GM23338 (cell line): ENCODE measurements at places on chromosomes 16 and 17. TPM values are rescaled to one million over a fixed set of nuclear protein-coding genes. Genes with fewer than 3 reads are reported as not detected.

DNA sequence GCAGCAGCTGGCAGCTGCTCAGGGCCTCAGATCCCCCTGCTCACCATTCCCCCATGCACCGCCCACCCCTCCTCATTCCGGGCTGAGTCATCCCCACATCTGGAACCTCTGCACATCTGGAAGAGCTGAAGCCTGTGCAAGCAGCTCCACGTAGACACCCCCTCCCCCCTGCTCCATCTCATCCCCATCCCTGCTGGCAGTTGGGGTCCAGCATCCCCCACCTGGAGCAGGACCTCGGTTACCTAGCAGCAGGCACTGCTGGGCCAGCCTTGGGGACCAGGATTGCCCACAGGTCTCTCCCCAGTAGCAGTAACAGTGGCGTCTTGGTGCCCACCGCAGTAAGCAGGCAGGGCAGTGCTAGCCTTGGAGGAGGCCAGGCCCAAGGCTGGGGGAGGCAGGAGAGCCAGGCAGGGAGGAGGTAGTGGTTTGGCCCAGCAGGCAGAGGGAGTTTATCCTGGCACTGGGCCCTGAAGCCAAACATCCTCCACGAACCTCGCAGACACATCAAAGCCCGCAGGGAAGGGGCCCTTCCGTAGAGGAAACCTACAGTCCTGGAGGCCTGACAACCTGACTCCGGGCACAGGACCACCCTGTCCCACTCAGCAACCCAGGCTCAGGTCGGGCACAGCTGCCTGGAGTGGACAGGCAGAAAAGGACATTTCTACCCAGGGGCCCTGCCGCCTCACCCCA, 7.7 kb upstream of the TMEM92 start:
- no peak for DNase-seq
- peaks cover 24% of the 10 kb centered on the region; the same call in 1 of the 2 replicates for H3K4me1 ChIP-seq
- no peaks in the 10 kb centered on the region for H3K36me3 ChIP-seq
- peaks cover 2% of the 10 kb centered on the region; the same call in 1 of the 2 replicates for H3K27me3 ChIP-seq
- no peak overlapping the region for H3K27ac ChIP-seq
- H3K4me3 ChIP-seq: no peak overlapping the region

- 0 out of 2 replicates have a peak, but pooled peaks cover 2% of the 10 kb centered on the region for H3K4me1 ChIP-seq
- no peak overlapping the region for H3K27ac ChIP-seq
- H3K27me3 ChIP-seq: no peaks in the 10 kb centered on the region
- H3K36me3 ChIP-seq: 0 out of 2 replicates have a peak, but pooled peaks cover 4% of the 10 kb centered on the region
- no peak for DNase-seq
- H3K4me3 ChIP-seq: no peak overlapping the region
These were observed 15.3 kb downstream of the VPS53 start for GRCh38 chr17:699345-699744.

DNA sequence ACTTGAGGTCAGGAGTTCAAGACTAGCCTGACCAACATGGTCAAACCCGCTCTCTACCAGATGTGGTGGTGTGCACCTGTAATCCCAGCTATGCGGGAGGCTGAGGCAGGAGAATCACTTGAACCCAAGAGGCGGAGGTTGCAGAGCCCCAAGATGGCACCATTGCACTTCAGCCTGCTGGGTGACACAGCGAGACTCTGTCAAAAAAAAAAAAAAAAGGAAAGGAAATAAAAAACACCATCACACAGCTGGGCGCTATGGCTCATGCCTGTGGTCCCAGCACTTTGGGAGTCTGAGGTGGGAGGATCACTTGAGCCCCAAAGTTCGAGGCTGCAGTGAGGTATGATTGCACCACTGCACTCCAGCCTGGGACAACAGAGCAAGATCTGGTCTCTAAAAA, 13.3 kb upstream of the SBK1 start:
- no peak overlapping the region for H3K4me3 ChIP-seq
- no peaks in the 10 kb centered on the region for H3K36me3 ChIP-seq
- no peak for DNase-seq

DNA sequence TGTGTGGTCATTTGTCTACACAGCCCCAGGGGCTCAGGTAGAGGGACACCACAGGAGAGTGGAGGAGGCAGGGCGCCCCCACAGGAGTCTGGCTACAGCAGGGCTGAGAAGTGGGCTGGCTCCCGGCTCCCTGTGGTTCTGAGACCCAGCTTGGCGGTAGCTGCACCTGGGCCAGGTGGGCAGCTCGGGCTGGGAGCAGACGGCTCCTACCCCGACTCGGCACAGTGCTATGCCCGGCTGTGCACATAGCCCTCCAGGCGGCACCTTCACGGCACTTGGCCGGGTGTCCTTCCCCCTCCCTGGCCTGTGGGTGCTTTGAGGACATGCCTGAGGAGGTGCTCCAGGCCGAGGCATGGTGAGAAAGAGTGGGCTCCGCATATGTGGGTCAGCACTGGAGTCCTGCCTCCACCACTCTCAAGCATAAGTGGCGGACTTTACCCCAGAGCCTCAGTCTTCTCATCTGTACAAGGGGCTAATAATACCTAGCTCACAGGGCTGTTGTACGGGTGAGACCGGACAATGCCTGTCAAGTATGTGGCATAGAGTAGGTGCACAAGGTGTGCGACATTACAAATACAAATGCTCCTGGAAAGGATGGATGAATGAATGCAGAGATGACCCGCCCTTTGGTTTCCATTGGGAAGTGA, 50.1 kb upstream of the JPH3 start:
- no peaks in the 10 kb centered on the region for H3K4me1 ChIP-seq
- H3K4me3 ChIP-seq: no peak overlapping the region
- no peak overlapping the region for H3K27ac ChIP-seq
- no peaks in the 10 kb centered on the region for H3K27me3 ChIP-seq

DNA sequence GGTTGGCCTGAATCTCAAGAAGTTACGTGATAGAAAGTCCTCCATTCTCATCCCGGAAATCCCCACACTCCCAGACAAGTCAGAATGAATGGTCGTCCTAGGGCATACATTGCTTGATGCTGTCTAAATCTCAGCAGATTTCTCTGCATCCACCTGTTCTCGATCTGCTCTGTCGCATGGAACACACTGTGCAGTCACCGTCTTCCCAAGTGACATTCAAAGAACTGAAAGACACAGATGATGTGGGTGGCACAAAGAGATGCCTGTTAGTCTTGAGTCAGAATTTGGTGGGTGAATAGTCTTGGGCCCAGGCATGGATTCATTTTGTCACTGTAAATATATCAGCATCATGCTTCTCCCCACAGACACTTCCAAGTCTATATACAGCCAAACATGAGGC, 518 bp upstream of the KRTAP9-3 start:
- no peaks in the 10 kb centered on the region for H3K27me3 ChIP-seq
- H3K4me3 ChIP-seq: no peak overlapping the region
- H3K36me3 ChIP-seq: no peaks in the 10 kb centered on the region
- no peak for DNase-seq

GRCh38 chr16:72024862-72025382, 16.4 kb downstream of the DHODH start:
- H3K36me3 ChIP-seq: peaks cover 12% of the 10 kb centered on the region
- H3K27ac ChIP-seq: no peak overlapping the region
- no peak for DNase-seq
- no peaks in the 10 kb centered on the region for H3K27me3 ChIP-seq

DNA sequence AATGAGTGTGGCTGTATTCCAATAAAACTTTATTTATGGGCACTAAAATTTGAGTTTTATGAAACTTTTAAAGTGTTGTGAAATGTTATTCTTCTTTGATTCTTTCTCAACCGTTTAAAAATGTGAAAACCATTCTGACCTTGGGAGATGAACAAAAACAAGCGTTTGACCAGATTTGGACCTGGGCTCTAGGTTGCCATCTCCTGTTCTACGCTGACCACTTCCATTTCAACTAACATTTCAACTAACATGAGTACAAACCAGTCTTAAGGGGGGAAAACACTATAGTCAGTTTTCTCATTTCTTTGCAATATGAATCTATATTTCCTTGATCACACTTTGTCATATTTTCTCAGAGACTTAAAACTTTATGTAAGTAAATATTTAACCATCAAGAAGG, 118.4 kb upstream of the IRX5 start:
- no peak overlapping the region for H3K27ac ChIP-seq
- H3K4me3 ChIP-seq: no peak overlapping the region
- DNase-seq: no peak
- H3K36me3 ChIP-seq: no peaks in the 10 kb centered on the region

GRCh38 chr17:51830451-51830850, 328.1 kb downstream of the CA10 start:
- H3K4me3 ChIP-seq: no peak overlapping the region
- H3K4me1 ChIP-seq: no peaks in the 10 kb centered on the region
- no peaks in the 10 kb centered on the region for H3K36me3 ChIP-seq

The KRT31 gene
- not detected in 2 replicates for total RNA-seq

The CCL1 gene
- total RNA-seq: not detected in 2 replicates

The NPIPA2 gene
- total RNA-seq: 3.7 and 6.7 TPM in 2 replicates
